ENCODE measurements at places on chromosomes 13 and 19. TPM values are rescaled to one million over a fixed set of nuclear protein-coding genes. Genes with fewer than 3 reads are reported as not detected.
A peak's percentile ranks its signal among the peaks of the same experiment; 100 is the strongest.

DNA sequence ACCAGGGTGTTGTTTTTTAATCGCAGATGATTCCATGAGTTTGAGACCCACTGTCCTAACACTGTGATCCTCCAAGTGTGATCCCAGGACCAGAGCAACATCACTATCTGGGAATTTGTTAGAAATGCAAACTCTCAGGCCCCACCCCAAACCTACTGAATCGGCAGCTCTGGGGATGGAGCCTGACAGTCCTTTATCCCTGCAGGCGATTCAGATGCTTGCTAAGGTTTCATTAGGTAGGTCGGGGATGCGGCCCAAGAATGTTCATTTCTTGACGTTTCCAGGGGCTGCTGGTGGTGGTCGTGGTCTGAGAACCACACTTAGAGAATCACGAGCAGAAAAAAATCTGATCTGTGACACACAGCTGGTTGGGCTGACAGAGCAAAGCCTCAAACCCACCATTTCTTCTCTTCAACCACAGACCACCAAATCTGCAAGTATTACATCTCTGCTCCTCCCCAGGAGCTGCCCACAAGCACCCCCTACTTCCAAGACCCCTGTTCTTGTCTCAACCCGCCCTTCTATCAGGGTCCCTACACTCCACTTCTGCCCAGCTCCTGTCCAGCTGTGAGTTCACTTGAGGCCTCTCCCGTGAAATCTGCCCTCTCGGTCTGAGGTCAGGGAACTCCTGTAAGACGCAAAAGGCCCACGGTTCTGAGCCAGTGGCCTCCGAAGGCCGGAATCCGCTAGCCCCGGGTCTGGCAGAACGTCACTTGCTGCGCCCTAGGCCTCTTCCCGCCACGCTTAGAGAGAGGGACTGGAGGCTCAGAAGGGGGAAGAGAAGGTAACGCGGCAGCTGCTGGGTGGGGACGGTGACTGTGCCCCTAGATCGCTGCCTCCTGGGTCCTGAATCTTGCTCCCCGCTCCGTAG is 1.1 kb upstream of the FARP1 start:
- peak; percentile 25 for DNase-seq

DNA sequence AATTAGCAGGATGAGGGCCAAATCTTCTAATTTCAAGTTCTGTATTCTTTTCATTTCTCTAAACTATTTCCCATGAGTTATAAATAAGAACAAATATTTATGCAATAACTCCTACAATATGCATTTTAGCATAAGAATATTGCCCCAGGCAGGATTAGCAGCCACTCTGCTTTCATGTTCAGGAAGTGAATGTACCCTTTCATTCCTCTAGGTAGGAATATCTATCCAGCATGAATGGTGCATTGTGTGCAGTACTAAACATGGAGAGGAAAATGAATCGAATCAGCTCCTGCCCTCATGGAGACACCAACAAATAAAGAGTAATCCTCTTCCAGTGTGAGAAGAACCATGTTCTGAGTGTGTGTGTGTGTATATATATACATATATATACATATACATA is 41.0 kb downstream of the LHFPL6 start:
- no peak for DNase-seq

GRCh38 chr19:34639491-34640085 is 37.4 kb downstream of the SCGB2B2 start:
- peak; percentile 61 for DNase-seq

GRCh38 chr13:110650436-110650835 is 35.1 kb downstream of the NAXD start:
- DNase-seq: no peak

KLK4 gene
- total RNA-seq: not detected

DNA sequence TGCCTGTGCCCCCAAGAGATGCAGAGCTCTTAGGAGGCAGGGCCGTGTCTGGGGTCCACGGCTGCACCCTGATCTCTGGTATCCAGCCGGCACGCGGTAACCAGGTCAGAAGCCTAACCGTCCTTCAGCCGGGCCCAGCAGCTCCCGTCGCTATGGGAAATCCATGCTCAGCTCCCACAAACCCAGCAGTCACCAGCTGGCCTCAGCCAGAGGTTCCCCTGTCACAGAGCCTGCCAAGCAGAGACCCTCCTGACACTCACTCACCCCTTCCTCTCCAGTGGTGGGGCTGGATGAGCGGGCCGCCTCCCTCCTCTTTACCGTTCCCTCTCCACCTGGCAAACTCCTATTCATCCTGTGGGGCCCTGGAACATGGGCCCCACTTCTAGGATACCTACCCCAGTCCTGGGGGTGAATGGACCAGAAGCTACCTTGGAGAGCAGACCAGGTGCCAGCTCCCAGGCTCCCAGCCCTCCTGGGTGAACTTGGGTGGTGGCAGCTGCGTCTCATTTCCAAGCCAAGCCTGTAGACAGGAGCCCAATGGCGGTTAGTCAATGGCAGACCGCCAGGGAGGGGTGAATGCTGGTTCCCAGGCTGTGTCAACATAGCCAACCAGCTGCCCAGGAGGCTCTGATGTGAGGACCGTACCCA is 21.4 kb upstream of the TCF3 start:
- no peak for DNase-seq

BEST2 gene
- total RNA-seq: not detected

GRCh38 chr13:46803586-46803985 is 6.6 kb upstream of the ESD start:
- DNase-seq: no peak

FUT1 gene
- 2.5 TPM for total RNA-seq

DNA sequence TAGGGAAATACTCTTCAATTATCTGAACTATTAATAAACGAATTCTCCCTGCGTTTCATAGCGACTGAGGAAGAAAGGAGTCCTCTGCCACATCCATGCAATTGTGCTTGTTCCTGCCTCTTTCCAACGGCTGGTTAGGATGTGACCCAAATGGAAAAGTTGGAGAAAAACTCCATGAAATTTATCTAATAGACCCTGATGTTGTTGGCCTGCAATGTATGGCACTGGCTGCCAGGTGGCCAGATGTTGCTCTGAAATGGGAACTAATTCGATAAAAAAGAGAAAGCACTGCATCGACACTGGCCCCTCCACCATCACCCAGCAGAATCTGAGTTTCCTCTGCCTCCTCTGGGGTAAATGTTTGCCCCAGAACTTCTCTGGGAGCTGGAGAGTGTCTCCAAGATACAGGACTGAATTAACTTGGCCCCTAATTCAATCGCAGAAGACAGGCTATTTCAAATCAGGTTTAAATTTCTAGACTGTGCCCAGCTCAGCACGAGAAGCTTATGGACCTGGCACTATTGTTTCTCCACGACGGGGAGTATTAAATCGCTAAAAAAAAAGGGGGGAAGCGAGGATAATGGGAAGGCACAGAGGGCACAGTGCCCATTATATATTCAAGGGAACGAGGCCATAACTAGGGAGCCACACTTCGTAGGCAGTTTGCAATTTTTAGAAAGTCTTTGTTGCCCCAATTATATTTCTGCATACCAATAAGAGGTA is 103.9 kb downstream of the ZIC5 start:
- DNase-seq: no peak

DNA sequence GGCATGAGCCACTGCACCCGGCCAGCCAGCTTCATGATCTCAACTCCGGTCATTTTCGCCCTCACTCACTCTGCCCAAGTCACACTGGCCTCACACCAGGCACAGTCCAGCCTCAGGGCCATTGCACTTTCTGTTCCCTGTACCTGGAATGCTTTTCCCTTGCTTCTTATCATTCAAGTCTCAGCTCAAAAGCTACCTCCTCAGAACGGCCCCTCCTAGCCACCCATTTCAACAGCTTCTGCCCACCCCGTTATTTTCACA is 2.5 kb upstream of the TLE2 start:
- DNase-seq: no peak

DNA sequence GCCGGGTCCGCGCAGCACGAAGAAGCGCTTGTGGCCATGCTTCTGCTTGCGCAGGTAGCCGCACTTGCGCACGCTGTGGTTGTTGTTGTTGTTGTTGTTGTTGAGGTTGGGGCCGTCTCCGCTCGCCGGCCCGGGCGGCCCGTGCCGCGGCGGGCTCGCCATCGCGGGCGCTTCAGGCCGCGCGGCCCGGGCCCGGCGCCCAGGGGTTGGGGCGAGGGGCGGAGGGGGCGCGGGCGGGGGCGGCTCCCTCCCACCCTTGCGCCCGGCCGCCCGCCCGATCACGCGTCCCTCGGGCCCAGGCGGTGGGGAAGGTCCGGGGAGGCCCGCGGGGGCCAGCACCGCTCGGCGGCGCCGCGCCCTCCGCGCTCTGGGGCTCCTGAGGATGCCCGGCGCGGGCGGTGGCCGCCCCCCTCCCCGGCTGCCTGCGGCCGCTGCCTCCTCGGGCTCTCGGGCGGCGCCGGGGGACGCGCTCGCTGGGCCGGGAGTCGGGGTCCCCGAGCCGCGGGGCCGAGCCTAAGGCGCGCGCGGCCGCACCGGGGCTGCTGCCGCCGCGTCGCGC is 412 bp downstream of the IRS2 start:
- peak; percentile 33 for DNase-seq

SLC5A5 gene
- total RNA-seq: not detected

GRCh38 chr13:112690283-112690929 is 568 bp downstream of the ATP11A start:
- DNase-seq: peak; percentile 60

PNPLA6 gene
- total RNA-seq: 73.8 TPM

DNA sequence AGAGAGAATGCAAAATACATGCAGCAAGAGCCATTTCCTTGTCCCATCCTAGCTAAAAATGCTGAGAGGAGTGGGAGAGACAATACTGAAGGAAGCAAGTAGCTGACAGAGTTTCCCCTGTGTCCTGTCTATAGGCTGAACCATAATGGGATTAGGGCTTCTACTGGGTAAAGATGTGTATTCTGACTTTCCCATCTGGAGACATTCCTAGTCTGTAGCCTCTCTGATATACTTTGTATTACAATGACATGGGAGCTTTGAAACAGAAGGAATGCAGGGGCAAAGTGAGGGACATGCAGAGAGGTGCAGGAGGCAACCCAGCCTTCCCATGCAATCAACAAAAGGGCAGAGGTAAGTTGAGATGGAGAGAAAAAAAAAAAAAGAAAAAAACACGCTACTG is 10.5 kb upstream of the GPC6 start:
- no peak for DNase-seq

- DNase-seq: peak; percentile 26
These were observed 63.7 kb upstream of the IPO5 start for GRCh38 chr13:97889803-97890202.

DNA sequence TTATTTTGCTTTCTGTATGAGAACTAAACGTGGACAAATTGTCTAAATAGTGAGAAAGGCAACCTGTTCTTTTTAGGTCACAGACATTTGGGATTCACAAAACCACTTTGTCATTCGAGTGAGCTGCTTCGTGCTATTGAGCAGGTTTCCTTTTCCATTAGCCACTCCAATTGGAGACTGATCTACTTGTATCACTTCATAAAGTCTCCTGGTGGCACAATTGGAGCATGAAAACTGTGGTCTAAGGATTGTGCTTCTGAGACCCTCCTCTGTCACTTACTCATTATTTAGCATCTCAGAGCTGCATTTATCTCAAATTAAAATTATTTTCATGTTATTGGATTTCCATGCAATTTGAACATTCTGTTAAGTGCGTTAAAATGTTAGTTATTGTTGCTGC is 397.7 kb downstream of the TDRD3 start:
- DNase-seq: no peak

CYP4F2 gene
- total RNA-seq: not detected

CEACAM6 gene
- not detected for total RNA-seq

DNA sequence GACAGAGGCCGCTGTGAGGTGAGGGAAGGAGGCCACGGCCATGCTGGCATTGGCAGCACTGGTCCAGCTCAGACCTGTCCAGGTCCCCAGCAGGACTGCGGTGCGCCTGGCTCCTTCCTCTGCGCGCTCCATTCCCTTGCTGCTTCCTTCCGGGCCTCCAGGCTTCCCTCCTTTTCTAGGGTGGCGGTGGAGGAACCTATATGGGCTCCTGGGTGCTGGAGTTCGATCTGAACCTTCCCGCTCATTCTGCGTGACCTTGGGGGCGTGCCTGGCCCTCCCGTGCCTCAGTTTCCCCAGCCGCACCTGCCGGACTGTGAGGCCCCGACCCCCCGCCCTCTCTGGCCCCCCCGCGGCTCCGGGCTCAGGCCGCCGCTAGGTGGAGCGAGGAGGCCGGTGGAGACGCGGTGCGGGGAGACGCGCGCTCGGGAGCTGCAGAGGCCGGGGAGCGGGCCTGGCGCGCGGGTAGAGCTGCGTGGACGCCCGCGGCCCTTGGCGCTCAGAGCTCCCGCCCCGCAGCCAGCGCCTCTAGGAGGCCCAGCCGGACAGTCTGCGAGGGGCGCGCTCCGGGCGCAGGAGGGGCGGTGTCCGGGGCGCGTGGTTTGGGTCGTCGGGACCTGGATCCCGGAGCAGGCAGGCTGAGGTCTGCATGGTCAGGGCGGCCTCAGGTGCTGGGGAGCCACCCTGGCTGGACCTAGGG is 29.9 kb downstream of the EFNA2 start:
- peak; percentile 59 for DNase-seq

- no peak for DNase-seq
These were observed 80.5 kb upstream of the VSTM2B start for GRCh38 chr19:29445246-29445645.

DNA sequence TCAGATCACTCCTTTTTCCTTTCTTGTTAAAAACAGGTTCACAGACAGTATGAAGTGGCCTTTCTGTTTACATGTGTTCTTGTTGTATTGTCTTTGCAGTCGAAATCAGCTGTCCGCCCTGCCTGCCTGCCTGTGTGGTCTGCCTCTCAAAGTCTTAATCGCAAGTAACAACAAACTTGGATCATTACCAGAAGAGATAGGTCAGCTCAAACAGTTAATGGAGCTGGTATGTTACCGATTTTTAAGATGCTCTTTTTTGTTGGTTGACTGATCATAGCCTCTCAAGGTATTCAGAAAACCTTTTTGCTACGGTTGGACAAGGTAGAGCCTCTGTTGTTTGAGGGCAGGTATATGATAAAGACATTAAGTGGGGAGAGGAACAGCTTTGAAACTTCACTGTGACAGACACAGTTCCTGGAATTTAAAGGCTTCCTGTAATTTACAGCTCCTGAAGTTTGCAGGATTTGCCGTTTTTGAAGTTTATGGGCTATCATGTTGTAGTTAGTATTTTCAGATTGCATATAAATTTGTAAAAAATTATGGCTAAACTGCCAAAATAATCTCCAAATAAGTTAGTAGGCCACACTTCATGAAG is 116.1 kb downstream of the LRCH1 start:
- DNase-seq: no peak

DNA sequence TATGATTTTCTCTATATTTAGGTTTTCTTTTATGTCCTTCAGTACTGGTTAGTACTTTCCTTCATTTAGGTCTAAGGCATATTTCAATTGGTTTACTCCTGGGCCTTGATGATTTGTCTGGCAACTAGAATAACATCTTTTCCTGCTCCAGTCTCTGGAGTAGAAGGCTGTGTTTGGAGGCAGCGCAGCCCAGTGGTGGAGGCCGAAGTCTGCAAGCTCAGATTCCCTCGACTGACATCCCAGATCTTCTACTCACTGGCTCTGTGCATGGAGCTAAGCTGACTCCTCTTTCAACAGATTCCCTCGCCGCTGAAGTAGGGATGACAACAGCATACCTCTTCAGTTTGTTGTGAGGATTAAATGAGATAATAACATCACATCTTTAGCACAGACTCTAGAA is 141.0 kb downstream of the RAP2A start:
- peak; percentile 9 for DNase-seq

CGB2 gene
- not detected for total RNA-seq

- no peak for DNase-seq
These were observed 12.8 kb downstream of the ANKRD27 start for GRCh38 chr19:32662186-32662585.
